ENCODE measurements at places on chromosomes 3 and 15.

- no peak for DNase-seq
Measured at GRCh38 chr3:5021116-5022092, 42.2 kb downstream of the BHLHE40 start.

DNA sequence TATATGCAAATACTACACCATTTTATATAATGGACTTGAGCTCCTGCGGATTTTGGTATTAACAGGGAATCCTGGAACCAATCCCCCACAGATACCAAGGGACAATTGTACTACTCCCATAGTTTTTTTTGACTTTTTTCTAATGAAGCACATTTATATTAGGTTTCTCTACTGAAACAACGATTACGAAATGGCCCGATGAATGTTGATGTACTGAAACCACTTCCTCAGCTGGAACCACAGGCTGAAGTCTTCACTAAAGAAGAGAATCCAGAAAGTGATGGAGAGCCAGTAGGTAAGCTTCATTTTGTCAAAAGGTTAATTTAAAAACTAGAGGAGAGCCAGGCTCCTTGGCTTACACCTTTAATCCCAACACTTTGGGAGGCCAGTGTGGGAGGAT, 121.5 kb upstream of the LRRFIP2 start:
- no peak for DNase-seq

DNA sequence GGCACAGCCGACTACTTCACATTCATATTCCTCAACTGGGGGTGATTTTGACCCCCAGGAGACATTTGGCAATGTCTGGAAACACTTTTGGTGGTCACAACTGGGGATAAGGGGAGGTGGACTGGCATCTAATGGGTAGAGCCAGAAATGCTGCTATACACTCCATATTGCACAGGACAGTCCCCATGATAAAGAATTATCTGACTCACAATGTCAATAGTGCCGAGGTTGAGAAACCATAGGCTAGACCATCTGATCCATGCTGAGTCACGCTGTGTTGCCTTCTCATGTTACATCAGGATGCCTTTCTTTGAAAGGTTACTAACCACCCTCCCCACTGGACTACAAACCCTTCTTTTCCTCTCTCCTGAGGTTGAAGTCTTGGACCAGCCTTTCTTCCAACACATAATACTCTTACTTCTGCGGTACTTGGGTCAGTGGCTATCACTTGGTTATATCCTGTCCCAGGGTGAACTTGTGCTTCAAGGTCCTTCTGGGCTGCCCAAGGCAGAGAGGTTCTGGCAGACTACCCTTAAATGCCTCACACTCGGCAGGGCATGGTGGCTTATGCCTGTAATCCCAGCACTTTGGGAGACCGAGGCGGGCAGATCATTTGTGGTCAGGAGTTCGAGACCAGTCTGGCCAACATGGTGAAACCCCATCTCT, 68.8 kb downstream of the CTNNB1 start:
- DNase-seq, result no peak

DNA sequence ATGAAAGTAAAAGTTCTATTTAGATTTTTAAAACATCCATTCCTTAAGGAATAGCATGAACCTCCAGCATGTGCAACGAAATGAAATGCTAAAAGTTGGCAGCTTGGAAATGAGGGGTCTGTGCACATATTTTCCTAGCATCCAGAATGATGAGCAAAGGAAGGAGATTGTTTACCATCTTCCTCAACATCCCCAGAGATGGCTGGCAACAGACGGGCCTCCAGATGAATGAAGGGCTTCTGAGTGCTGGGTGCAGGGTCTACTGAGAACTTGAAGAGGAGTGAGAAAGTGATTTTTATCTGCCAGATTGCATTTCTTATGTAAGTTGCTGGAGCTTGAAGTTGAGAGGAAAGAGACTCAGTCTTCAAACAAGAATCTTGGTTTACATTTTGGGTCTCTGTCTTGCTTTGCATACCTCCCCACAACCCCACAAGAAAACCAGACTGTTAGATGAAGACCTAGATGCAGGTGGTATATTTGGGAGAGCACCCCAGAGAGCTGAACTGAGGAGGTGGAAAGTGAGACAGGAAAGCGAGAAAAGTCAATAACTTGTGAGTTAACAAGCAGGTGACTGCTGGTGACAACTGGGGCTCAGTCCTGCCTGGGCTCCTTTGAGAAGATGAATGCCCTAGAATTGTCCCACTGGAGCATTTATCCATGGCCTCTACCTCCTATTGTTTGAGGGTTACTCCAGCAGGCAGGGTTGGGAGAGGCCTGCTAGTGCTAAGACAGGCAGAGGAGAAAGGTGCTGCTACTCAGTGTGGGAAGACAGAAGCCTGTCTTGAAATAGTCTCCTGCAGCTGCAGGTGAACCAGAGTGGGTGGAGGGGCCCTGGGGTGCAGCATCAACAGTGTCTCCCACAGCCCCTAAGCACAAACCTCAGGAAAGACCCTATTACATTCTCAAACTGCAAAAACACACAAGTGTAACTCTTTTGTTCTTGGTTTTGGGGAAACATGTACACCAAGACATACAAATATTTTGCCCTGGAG, 10.5 kb upstream of the CCK start:
- no peak for DNase-seq

DNA sequence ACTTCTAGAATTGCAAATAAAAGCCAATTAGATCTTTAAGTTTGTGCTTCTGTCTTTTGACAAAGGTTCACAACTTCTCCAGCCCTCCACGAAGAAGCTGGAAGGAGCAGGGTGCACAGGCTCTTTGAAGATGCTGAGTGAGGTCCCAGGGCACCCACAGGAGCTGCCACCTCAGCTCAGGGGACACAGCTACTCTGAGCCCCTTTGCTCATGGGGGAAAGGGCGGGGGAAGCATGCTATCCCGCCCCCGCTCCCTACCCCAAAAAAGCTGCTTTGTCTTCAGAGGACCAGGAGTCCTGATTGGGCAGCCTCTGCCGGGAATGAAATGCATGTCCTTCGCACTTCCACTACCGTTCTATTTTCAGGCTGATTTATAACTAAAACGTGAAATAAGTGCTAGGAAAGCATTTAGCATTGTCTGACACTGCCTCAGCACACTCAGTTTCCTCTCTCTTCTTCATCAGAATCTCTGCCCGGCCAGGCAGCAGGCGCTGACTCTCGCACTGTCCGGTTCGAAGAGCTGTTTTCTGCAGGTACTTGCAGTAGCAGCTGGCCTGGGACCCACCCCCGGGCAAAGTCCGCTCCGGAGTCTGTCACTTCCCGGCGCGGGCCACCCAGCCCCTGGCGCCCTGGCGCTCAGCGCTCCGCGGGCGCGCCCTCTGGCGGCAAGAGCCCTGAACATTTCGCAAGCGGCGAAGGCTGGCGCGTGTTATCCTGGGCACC, 45.5 kb upstream of the KLHL25 start:
- peak; percentile 61 for DNase-seq

DNA sequence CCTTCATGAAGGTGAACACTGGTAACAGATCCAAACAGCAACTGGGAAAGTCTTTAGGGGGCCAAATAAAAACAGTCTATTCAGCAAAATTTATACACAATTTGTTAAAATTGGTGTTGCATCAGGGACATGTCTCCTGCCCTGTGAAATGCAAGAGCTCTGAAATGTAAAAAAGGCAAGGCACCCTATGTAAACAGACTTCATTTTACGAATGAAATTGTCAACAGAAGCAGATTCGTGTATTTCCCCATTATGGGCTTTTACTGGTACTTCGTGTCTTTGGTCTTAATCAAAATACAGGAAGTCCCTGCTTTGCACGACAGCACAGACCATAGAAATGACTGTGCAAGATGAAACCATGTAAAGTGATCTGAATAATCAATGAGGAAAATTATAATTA, 127.3 kb upstream of the THBS1 start:
- no peak for DNase-seq

DNA sequence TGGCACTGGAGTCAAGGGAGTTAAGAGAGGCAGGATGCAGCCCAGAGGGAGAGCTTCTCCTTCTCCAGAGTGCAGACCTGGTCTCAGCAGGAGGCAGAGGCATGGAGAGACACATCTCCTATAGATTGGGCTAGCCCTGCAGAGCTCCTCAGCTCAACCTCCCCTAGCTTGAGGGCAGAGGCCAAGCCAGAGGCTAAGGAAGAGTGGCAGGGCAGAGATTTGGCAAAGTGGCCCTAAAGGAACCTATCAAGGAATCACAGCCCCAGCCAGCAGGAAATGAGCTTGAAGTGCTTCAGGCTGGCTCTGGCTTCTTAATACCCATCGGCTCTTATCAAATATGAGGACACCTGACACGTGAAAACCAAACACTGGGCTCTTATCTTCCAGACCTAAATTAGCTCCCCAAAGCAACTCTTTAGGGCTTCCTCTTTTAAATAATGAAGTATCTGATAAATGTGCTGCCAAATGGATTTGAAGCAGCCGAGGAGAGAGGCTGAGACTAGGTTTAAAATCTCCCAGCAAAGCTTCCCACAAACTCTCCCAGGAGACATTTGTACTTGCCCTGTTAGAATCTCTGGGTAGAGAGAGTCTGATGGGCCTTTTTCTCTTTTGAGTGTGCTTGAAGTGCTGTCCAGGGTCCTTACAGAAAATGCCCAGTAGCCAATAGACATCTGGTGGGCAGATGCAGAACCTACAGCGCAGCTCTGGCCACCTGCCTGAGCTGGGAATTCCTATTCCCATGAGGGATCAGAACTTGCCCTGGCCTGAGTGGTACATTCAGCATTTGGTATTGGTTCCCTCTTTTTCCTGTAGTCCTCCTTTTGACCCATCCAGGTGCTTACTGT, 271.4 kb downstream of the CLSTN2 start:
- DNase-seq, result no peak

GRCh38 chr3:141455603-141456300, 31.1 kb upstream of the RASA2 start:
- no peak for DNase-seq

DNA sequence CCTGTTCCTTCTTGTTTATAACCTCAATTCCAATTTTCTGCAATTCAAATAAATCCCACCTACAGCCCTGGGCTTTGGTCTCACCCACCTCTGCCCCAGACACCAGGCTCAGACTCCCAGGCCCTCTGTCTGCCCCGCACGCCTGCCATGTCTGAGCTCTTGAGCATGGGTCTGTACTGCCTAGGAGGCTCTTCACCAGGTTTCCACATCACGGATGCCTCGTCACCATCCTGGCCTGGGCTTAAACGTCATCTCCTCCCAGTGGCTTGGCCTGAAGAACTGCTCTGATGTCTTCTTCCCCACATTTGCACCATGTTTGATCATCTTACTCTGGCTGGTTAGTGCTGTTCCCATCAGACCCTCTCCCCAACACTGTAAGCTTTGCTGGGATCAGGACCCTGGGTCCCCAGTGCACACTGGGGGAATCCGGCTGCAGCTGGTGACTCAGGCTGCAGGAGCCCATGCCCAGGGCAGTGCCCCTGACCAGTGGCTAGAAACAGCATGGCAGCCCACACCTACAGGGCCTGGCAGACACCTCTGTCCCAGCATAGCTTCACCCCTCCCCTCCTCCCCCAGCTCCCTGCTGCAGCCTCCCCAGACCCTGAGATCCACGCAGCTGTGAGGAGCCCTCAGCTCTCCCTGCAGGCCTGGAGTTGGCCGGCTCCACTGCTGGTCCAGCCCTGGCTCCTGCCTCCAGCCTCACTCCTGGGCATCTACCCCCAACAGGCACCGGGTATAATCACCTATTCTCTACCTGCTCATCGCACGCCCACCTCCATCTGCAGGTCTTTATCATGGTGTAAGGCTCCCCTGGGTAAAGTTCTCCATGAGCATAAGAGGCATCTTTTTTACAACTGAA, 162.8 kb upstream of the NSMCE3 start:
- no peak for DNase-seq

GRCh38 chr15:72797338-72797689, 13.8 kb upstream of the ADPGK start:
- DNase-seq, result no peak

DNA sequence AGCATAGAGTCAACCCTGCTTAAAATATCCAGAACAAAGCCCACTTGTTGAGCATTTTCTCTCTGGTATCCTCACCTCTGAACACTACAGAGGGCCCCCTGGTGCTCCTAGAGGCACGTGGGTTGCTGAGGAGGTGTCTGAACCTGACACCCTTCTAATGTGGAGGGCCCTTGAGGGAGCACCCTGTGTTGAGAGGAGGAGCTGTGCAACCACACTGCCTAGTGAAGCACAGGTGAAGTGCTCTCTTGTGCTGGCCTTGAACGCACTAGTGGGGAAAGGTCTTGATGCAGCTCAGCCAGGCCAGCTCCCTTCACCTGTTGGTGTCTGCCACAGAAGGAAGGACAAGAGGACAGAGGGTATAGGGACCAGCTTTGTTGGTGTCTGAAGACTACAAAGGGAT, 51.9 kb downstream of the CCK start:
- DNase-seq, result no peak

GRCh38 chr3:126212620-126213378, 32.4 kb upstream of the ALDH1L1 start:
- no peak for DNase-seq

GRCh38 chr15:88331291-88331690, 74.8 kb upstream of the NTRK3 start:
- no peak for DNase-seq

DNA sequence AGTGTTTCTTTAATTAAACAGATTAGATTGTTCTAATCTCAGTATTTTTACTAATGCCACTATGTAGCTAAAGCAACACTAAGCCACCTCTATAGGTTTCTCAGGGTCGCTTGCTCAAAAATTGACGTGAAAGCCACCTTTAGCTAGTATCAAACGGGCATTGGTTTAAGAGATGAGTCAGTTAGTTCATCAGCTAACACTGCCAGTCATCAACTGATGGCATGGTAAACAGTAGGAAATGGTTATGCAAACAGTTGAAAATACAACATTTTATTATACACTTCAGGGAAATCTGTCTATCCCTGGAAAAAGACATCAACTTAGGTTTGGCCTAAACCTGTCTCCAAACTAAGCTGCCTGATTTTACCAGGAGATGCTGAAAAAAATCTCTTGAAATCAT, 582.3 kb upstream of the NAALADL2 start:
- DNase-seq, result no peak

- no peak for DNase-seq
Measured at GRCh38 chr15:83092309-83092976, 15.0 kb upstream of the TM6SF1 start.

GRCh38 chr3:67624687-67625086, 29.7 kb downstream of the SUCLG2 start:
- no peak for DNase-seq

DNA sequence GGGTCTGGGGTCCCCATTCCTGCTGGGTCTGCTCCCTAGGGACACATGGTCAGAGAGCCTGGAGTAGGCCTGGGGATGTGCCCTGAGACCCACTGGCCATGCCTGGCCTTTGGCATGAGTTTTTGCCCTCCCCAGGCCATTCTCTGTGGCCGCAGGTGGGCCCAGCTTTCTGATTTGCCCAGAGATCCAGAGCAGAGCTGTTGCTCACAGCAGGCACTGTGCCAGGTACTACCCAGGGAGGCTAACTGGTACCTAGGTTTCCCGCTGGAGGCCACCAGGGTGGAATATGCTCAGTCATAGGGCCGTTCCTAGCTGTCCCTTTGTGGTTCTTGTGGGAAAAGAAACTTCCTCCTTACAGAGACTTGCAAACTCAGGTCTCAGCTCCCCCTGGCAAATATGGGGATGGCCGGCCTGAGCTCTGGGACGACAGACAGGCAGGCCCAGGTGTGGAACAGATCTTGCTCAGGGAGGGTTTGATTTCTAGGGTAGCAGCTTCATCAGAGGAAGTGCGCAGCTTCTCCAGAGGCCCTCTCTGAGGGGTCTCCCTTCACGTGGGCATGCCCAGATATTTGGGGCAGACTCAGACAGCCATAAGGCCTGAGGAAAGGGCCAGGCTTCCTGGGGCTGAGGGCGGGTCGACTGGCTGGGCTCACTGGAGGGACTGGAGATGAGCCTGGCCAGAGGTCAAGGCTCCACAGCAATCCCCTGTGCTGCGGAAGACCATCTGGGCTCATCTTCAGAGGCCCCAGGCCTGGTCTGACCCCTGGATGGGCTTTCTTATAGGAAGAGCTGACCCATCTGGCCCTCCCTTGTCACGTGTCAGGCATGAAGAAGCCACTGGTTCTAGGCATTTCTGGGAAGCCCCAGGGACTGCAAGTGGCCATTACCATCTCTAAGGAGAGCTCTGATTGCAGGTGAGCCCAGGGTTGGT, 28.0 kb downstream of the ACAA1 start:
- DNase-seq, result no peak

Data from stimulated activated CD8-positive, alpha-beta memory T cell treated with anti-CD3 and anti-CD28 coated beads, Interleukin-7, amount 100 ng/mL, for 1 hour (primary cell).